NCI-H2081 treated with DMSO at 0.1 percent for 48 hours (cell line): ENCODE measurements at places on chromosomes 1 and 21.

GRCh38 chr1:36913016-36913415 lies 121.3 kb downstream of the GRIK3 start:
- DNase-seq: no peak

DNA sequence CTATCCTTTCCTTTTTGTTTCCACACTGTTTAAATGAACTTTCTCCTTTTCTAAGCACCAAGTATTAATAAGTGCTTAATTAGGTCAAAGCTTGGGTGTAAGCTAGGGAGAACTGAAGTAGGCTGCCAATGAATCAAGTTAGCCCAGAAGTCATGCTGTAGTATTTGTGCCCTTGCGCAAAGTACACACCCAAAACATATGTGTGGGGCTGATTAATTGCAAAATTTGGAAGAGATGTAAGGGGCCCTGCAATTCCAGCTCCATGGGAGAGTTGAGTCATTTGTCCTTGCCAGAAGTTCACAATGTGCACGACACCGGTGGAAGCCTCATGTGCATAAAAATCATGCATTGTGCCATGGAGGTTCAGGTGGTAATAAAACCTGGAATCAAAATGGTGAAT lies 18.6 kb upstream of the NTNG1 start:
- DNase-seq: no peak

GRCh38 chr1:212916481-212917133 lies 33.7 kb upstream of the VASH2 start:
- DNase-seq: no peak

DNA sequence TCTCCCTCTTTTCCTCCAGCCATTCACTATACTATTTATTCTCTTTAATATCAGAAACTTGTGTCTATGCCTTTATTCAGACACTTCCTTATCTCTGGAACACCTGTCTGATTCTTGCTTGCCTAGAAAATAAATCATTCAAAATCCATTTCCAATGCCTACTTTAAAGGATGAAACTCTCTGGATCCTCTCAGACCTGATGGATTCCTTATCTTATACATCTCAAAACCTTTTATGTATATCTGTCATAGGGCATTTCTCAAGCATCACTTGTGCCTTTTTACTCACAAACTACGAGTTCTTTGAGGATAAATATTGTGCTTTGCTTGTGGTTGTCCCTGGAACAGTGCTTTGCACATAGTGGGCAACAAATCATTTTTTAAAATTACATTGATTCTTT lies 3.8 kb upstream of the ATP6V1G3 start:
- DNase-seq: no peak

GRCh38 chr1:201212056-201212455 lies 21.4 kb downstream of the IGFN1 start:
- no peak for DNase-seq
